ENCODE measurements at places on chromosomes 1 and 21.

GRCh38 chr1:160814856-160815255, 18.9 kb downstream of the LY9 start:
- DNase-seq = no peak

- DNase-seq = no peak
Observed at GRCh38 chr1:235675152-235675890, 25.7 kb upstream of the GNG4 start.

GRCh38 chr1:156136970-156137483, 16.4 kb upstream of the SEMA4A start:
- no peak for DNase-seq

- DNase-seq = no peak
Observed at GRCh38 chr1:168513656-168514404, 30.0 kb downstream of the XCL2 start.

DNA sequence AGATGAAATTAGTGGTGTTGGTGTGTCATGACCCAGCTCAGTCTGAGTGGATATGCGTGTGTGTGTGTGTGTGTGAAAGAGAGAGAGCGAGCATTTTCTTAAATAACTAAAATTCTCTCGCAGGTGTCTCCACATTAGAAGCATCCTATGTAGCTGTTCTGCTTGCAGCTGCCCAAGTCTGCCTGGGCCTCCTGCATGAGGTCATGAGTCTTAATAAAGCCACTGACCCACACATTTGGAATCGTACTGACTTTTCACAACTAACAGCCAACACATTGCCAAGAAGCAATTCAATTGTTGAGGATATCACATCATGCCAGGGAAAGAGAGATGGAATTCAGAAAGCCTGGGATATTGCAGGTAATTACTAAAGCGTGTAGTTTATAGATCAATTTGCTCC, 238.2 kb upstream of the AJAP1 start:
- no peak for DNase-seq

- no peak for DNase-seq
Observed at GRCh38 chr1:17791480-17791879, 36.3 kb downstream of the ACTL8 start.

DNA sequence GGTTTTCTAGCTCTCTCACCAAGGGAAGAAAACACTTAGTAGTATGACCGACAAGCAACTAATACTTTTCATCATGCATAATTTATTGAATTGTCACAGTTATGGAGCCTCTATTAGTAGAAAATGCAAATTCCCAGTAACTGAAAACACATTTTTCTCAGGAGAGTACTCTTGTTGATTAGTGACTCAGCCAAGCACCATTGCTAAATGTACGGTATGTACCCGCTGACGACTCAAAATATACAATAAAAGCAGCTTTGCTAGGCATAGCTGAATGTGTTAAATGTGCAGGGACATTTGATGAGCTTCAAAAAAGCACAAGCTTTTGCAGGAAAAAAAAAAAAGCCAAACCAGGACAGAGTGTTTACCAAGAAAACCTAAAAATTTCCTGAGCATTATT, 63.9 kb downstream of the WDR64 start:
- DNase-seq = no peak

DNA sequence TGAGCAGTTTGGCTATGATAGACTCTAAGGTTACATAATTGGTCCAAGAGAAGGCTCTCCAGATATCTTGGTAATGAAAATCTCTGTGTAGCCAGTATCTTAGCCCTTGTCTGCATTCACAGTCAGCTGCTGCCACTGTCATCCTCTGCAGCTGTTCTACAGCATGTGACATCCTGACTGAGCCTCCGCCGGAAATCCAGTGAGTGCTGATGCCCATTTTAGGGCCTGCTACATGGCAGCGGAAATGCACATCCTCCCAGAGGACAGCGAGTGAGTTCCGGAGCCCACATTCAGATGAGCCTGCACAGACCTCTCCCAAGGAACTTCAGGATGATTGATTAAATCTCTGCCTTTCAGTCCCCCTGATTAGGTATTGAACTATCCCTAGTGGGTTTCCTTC, 237.1 kb downstream of the HHIPL2 start:
- DNase-seq = no peak

DNA sequence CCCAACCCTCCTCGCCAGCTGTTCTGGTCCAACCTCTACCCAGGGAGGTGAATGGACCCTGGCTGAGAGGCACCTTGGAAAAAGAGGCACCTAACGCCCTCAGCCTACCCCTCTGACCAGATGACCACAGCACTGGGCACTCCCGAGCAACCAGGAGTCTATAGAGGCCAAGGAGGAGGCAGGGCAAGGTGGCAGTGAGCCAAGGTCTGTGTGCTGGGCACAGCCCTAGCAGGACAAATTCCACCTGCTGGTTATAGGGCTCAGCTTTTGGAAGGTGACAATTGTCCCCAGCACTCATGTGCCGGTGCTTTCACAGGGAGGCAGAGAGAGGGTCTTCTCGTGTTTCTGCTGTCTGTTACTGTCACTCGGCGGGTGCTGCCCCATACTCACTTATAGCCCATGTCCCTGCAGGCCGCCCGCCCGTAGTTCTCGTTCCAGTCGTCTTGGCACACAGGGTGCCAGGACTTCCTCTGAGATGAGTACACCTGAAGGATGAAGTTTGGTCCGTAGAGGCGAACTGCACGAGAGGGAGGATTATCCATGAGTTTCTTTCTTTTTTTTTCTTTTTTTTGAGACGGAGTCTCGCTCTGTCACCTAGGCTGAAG, 27.8 kb downstream of the TMPRSS2 start:
- DNase-seq = no peak

GRCh38 chr1:110860174-110860573, 12.8 kb upstream of the CD53 start:
- no peak for DNase-seq

DNA sequence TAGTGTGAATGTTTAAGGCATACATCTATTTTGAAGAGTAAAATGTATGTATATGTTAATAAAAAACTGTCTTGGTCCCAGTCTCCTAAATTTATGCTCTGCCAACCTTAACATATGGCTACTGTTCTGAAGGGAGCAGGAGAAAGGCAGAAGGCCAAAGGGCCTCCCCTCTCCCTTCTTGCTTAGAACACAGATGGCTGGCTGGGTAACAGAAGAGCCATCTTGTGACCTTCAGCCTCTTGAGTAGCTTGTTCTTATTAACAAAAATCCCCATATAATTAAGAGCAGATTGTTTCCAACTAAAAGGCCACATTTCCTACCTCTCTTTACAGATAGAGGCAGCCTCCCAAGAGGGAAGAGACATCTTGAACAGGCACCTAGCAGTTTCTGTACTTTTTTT, 36.1 kb downstream of the EPB41 start:
- DNase-seq = no peak

DNA sequence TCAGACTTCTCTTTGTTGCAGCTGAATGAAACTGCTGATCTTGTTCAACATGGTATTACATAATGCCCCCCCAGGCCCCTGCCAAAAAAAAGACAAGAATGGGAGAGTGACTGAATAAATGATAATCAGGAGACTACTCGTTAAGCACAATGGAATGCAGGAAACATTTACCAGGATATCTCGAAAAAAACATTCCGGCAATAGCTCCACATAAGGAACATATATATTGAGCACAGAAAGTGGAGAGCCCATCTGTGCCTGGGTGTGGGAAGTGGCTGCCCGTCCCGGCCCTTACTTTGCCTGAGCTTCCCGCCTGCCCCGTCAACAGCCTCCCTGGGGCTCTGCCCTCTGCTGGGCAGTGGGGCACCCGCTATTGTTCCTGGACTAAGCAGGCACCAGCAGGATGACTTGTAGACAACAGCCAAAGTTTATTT, 13.3 kb downstream of the TRIM11 start:
- DNase-seq = peak; percentile 40

- no peak for DNase-seq
Observed at GRCh38 chr1:32899586-32900296, 1.4 kb downstream of the TMEM54 start.

All from astrocyte of the spinal cord (primary cell).